Activated CD4-positive, CD25-positive, alpha-beta regulatory T cell treated with anti-CD3 and anti-CD28 coated beads, Interleukin-2, amount 50 U/mL, for 24 hours (primary cell): ENCODE measurements at places on chromosomes 6 and 20.

- no peak for ATAC-seq
These were observed 153.8 kb downstream of the CEBPB start for GRCh38 chr20:50344232-50345071.

- no peak for ATAC-seq
These were observed 335.3 kb upstream of the NRSN1 start for GRCh38 chr6:23790756-23791155.

- no peak for ATAC-seq
These were observed 127.4 kb upstream of the DST start for GRCh38 chr6:56770011-56770520.

DNA sequence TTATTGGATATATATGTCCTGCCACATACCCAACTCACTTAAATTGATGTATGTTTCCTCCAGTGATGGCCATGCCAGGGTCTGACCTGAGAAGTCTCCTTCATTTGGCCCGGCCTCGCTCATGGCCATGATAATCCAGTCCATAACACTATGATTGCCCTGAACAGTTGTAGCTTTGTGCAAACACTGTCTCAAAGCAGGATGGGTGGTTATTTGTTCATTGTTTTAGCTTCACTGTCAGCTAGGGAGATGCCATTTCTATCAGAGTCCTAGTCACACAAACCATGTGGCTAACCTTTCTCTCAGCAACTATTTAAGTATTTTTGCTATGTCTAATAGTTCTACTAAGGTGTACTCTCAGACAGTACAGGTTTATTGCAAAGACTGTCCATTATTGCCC is 47.6 kb upstream of the ZNF337 start:
- no peak for ATAC-seq

- ATAC-seq, result no peak
These were observed 38.5 kb downstream of the PLCG1 start for GRCh38 chr20:41175727-41176330.

- no peak for ATAC-seq
These were observed 721.4 kb upstream of the FLRT3 start for GRCh38 chr20:15058841-15059240.

GRCh38 chr20:58235010-58235409 is 6.6 kb upstream of the ANKRD60 start:
- ATAC-seq, result no peak

DNA sequence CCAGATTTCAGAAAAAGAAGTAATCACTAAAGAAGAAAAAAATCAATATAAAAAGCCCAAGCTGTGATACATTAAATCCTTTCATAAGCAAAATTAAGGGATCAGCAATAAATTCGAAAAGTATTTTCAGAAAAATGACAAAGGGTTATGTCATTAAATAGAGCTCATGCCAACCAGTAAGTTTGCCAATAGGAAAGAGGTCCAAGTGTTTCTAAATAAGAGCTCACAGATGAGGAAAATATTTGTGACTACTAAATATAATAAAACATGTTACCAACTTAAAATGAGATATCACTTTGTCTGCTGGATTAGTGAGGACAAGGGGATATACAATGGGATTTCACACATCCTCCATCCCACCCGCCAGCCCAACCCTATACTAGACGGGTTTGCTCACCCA is 140.3 kb upstream of the EYA4 start:
- ATAC-seq, result no peak

DNA sequence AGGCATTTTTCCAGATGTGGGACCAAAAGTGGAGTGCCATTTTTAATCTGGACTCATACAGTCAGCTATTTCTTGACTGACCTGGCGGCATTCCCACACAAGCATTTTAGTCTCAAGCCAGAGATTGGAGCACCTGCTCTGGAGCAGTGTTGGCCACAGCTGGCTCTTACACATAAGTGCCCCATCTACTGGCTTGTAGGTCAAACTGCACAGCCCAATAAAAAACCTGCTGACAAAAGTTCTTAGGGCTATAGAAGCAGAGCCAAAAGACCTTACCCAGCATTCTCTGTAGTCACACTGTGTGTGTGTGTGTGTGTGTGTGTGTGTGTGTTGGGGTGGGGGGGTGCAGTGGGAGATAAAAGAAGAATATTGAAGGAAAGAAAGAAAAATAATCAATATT is 38.6 kb upstream of the SENP6 start:
- no peak for ATAC-seq

- ATAC-seq, result no peak
These were observed 248.0 kb upstream of the PRDM1 start for GRCh38 chr6:105838171-105838570.

DNA sequence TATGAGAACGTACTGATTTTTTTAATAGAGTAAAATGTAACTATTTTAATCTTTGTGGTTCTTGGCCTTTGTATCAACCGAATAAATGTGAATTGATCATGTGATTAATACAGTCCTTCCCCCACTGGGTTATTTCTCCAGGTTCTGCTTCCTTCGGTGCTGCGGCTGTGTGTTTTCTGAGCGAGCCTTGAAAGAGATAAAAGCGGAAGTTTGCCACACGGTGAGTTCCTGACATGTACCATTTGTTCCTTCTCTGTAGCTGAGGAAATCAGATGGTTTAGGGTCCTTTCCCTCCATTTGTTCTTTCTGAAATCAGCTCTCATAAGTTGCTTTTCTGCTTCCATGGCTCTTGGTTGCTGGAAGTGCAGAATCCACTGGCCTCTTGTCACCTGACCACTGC is 15.5 kb downstream of the RTF2 start:
- no peak for ATAC-seq

GRCh38 chr6:56595490-56596122 is 47.1 kb downstream of the DST start:
- peak; percentile 57 for ATAC-seq

DNA sequence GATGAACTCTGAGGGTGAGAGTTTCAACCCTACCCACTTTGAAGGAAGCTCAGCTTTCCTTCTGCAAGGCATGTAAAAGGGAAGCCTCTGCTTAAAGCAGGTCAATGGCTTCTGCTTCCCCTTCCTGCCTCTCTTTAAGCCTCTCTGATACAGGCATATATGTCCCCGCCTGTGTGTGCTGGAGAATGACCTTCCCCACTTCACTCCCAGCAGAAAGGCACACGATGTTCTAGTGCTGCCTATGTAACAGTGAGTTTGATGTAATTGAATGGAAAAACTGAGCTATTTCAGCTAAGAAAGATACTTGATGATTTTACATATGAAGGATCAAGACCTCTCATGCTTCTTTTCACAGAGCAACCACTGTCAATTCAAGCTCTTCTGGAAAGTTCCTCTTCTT is 632.2 kb downstream of the HACE1 start:
- no peak for ATAC-seq

- no peak for ATAC-seq
These were observed 21.3 kb upstream of the NUS1 start for GRCh38 chr6:117653949-117654348.

DNA sequence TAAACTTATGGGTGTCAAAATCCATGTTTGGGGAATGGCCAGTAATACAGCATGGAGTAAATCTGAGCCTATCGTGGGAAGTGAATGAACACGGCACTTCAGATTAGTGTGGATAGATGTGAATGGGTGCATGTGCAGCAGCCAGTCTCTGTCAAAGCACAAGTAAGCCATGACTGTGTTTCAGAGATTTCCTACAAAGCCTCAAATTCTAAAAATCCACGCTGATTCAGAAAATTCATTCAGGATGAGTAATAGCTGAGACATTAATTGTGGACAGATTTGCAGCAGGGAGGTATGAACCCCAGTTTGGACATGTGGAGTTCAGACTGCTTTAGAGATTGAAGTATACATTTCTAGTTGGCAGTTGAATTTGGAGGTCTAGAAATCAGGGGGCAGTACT is 115.1 kb downstream of the QKI start:
- ATAC-seq, result no peak

GRCh38 chr20:5122873-5123260 is 3.1 kb upstream of the PCNA start:
- no peak for ATAC-seq

- no peak for ATAC-seq
These were observed 143.8 kb upstream of the KHDRBS2 start for GRCh38 chr6:62429781-62430180.

DNA sequence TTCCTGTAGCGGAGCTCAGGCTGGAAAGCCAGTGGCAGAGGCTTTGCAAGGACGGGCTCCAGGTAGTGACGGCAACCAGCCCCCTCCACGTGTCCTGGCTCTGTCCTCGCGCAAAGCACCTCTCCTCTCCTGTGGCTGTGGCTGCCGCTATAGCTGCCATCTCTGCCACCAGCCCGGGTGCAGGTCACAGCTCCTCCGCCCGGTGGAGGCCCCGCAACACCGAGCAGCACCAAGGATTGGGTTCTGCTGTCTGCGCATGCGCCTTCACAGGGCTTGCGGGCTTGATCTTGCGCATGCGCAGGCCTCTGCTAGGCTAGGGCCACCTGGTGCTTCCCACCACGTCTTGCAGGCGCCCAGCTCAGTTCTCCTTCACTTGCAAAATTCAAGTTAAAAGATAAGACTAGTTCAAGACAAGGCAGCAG is 625.4 kb downstream of the QKI start:
- ATAC-seq, result peak; percentile 17

- no peak for ATAC-seq
These were observed 455.0 kb upstream of the GJE1 start for GRCh38 chr6:141677598-141678211.

- ATAC-seq, result no peak
These were observed 76.6 kb upstream of the PTPRK start for GRCh38 chr6:128597004-128597403.

DNA sequence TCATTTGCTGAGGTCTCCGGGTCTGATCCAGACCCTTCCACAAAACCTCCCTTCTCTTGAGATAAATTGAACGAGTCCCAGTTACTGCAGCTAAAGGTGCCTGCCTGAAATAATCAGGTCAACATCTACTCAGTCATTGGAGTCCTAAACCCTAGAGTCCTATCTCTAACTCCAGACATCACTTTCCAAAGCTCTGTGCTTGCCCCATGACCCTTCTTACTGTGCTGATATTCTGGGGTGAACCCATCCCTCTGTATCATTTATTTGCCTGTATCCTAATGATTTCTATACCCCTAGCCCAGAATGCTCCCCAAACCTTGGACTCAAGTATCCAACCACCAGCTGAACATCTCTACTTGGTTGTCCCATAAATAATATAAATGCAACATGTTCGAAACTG is 35.7 kb downstream of the CD83 start:
- ATAC-seq, result no peak

DNA sequence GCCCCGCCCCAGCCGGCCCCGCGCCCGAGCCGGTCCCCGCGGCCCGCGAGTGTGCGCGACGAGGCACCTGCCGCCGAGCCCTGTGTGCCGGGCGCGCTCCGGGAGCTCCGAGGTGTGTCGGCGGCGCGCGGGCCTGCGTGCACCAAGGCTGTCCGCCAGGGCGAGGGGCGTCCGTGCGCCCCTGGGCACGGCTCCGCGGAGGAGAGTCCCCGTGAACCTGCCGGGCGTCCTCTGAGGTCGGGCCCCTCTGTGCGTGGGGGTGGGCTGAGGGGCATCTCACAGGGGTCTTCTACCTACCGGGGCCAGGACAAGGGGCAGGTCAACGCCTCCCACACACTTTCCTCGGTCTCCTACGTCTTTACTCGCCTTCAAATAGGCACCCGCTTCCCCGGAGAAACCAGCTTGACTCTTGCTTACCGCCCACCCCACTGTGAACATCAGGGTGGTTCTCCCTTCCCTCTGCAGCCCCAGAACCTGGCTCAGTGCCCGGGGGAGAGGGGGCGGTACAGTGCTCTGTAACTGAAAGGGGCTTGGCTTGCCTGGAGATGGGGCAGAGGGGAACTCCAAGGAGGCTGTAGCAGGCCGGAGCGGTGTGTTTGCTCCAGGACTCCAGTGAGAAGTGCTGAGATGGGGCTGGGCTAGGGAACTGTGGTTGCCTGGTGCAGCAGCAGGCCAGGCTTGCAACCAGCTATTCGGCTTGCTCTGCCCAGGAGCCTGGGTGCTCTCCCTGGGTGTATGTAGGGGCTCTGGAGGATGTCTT is at the start of gene SAMD10:
Gene SAMD10 (minus strand): TSS at position 86 of the 760 bp plus-strand sequence. CDS start 175 bp downstream, outside the sequence.
- peak; percentile 22 for ATAC-seq

DNA sequence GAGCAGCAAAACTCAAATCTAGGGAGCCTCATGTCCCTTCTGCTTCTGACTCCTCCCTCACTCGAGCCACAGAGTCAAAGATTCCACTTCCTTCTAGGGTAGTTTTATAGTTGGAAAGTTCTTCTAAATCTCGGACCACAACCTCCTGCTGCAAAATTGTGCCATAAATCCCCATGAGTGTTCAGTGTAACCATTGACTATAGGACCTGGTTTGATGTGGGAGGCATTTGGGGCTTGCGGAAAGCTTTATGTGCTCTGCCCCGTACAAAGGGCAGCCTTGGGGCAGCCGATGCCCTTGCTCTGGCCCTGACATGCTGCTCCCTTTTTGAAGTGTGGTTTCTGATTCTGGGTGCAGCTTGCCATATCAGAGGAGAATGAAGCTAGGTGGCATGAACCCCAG is 43.6 kb upstream of the IER3 start:
- ATAC-seq, result no peak
